Stimulated activated CD8-positive, alpha-beta memory T cell treated with anti-CD3 and anti-CD28 coated beads, Interleukin-2, amount 100 ng/mL, for 1 hour (primary cell): ENCODE measurements at places on chromosomes 1 and 21.

DNA sequence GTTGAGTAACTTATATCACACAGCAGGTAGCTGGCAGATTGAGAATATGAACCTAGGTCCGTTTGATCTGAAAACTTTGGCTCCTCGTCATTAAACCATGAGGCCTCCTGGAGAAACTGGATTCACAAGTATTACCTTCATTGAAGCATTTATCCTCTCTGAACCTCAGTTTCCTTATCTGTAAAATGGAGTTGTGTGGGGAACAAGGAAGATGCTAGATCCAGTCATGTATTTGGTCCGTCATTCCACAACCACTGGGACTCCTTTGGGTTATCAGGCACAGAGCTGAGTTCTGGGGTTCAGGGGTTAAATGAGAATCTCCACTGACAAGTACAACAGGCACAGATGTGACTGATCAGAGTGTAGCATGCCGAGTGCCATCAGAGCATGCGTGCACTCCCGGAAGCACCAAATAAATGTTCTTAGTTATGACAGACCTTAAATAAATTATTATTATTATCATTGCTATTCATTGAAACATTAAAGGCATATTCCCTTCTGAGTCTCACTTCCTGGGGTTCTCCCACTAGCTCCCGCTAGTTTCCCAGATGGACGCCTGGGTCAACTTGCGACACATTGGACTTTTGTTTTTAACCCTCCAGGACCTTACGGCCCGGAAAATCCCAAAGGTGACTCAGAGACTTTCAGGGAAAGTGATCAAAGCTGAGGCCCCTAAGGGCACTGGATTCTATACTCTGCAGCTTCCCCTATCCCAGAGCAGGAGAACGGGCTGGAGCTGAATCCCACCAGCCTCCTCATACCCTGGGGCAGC lies 130.6 kb downstream of the PLPP3 start:
- DNase-seq = no peak

DNA sequence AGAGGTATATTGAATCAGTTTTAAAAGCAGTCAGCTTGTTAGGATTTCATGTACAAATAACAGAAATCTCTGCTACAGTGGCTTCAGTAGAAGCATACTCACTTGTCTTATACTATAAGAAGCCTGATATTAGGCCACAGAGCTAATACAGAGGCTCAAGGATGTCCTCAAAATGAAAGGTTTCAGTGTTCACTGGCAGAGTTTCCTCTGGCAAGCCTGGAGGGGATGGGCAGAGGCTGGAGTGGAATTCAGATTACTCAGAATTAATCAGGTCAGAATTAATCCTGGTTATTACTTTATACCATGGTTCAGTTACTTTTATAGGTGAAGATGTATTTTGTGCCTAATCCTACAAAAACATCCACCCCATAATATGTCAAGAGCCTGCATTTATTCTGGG lies 520.5 kb downstream of the USP25 start:
- no peak for DNase-seq

GRCh38 chr1:111269825-111270406 lies 20.7 kb upstream of the CHIA start:
- no peak for DNase-seq

- no peak for DNase-seq
Observed at GRCh38 chr1:75265792-75266191, 131.6 kb downstream of the LHX8 start.

DNA sequence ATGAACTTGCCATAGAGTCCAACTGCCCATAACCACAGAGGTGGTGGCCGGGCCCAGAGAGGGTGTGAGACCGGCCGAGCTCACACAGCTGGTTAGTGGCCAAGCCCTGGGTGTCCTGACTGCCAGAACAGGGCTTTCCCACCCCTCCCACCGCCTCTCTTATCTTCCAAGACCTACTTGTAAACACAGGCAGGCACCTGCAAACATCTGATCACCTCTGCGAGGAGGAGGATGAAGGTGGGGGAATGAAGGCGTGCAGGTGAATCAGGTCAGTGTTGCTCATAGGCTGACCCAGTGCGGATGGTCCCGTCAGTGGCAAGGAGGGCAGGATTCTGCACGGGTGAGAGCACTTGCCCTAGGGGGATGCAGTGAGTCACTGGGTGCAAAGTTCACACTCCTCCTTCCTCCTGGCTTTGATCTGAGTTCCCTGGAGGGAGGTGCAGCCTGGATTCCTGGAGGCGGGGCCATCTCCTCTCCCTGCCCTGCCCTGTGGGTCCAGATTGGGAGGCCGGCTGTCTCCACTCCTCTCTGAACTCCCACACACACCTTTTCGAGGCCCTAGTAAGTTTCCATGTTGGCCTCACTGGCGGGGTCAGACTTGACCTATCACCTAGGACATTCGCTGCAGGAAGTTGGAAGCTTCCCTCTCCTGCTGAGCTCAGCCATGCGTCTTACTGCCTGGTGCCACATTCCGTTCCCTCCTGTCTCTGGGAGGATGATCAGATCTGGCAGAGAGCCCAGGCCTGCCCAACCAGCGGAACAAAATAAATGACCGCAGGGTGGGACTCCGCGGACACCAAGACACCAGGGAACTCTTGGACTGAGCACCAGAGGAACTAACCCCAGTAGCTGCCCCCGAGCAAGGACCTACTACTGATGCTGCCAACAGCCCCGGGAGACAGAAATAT lies 7.3 kb downstream of the UQCRHL start:
- no peak for DNase-seq

DNA sequence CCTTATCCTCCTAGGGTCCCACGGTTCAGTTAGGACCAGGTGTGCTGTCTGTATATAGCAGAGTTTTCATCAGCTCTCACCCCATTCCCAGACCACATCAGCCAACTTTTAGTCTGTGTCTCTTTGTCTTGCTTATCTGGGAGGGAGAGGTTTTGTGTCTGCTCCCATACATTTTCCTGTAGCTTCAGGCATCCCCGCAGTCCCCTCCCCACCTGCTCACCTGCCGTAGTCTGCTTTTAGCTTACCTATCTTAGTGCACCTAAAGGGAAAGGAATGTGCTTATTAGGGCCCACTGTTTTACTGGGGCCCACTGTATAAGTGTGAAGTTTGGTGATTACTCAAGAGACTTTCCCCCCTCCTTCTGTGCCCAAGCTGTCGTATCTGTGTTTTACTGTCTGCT lies 225.1 kb downstream of the PLA2G4A start:
- no peak for DNase-seq

GRCh38 chr1:243346468-243346867 lies 90.6 kb downstream of the SDCCAG8 start:
- DNase-seq = no peak

- no peak for DNase-seq
Observed at GRCh38 chr1:230215031-230215430, 148.0 kb downstream of the GALNT2 start.

DNA sequence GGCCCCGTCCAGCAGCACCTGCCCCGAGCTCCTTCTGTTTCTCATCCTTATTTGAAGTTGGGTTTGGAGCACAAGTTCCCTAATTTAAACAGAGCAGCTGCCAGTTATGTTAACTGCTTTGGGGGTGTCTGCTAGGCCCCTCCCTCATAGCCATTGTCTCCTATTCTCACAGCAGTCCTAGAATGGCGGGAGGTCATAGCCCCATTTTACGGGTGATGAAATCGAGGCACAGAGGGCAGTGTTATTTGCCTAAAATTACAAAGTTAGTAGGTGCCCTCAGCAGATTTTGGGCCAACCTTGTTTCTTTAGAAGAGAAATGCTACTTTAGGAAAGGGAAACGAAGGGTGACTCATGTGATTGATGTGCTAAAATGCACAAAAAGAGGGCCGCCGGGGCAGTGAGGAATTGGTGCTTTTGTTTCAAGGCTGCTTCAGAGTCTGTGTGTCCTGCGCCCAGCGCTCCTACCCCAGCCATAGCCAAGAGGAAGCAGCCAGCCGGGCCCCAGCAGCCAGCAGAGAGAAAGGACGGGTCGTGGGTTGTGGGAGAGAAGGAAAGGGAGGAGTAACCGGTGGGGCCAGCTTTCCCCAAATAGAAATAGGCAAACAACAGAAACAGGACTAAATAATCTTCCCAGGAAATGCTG lies 13.0 kb downstream of the VANGL1 start:
- no peak for DNase-seq

GRCh38 chr21:41765973-41766882 lies 624 bp downstream of the RIPK4 start:
- DNase-seq = no peak

GRCh38 chr1:62082456-62083363 lies 111.9 kb upstream of the L1TD1 start:
- DNase-seq = no peak

GRCh38 chr1:172851077-172851476 lies 192.2 kb downstream of the FASLG start:
- DNase-seq = no peak

- DNase-seq = no peak
Observed at GRCh38 chr1:55234016-55234415, 18.9 kb upstream of the USP24 start.

GRCh38 chr1:228835911-228836310 lies 100.6 kb downstream of the RHOU start:
- no peak for DNase-seq

GRCh38 chr1:21648352-21648730 lies 20.8 kb downstream of the RAP1GAP start:
- no peak for DNase-seq

DNA sequence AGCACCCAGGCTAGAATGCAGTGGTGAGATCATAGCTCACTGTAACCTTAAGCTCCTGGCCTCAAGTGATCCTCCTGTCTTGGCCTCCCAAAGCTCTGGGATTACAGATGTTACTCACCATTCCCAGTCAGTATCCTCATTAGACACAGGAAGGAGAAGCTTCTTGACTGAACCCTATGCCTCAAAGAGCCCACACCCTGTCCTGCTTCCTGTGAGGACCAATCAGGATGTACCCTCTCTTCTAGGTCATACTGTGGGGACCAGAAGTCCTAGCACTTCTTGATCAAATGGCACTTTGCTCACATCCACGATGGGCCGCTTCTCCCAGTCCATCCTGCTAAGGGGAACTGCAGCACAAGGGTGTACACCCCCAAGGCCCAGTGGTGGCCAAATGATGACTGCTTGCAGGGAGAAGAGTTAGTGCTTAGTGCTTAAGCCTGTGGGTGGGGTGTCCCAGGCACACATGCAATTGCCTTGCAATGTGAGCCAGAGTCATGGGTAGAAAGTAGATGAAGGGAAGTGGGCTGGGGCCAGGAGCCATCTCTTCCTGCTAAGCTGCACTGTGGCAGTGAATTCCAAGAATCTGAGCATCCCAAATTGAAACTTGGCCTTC lies 9.8 kb downstream of the CD34 start:
- DNase-seq = no peak

DNA sequence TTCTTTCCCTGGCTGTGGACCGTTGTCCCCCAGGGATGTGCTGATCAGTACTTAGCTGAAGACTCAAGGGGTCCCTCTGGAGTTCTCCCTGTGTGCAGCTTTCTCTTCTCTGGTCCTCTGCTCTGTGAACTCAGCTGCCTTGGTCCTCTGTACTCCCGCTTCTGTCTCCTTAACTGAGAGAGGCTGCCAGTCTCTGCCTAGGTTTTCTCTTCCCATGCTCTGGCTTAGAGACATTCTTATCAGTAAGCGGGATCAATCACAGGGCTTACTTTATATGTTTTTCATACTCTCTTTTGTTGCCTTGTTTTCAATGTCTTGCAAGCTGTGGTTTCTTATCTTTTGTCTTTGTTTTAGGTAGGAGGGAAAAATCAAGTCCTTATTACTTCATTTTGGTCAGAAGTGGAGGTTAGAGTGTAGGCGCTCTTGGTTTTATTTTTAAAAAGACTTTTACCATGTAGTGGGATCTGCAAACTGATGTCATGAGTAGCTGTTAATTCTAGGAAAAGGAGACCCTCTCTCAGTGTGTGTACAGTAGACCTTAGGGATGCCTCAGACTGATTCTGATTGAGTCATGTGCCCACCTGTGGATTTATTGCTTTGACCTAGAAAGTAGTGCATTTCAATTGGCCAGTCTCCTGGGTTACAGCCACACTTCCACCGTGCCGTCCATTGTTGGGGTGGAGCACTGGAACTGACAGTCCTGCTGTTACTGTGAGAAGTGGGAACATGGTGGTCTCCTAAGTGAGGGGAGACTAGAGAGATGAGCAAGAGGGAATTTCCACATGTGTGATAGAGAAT lies 46.6 kb downstream of the TTC3 start:
- DNase-seq = no peak

DNA sequence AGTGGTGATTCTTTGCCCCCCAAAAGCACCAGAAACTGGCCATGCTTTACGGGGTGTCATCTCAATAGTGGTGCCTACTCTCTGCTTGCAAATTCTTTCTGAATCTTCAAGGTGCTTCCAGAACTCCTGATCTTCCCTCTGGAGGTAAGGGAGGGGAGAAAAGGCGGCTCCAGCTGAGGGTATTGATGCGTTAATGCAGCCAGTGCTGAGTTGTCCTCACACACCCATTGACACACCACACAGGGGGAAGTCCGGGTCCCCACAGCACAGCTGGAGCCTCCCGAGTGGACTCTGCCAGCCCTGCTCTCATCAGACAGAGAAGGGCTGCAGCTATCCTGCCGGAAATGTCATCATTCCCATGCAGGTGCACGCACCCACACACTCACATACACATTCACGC lies 1.2 kb downstream of the VSIG8 start:
- no peak for DNase-seq
